ENCODE measurements at places on chromosomes 7 and 10. TPM values are rescaled to one million over a fixed set of nuclear protein-coding genes. Genes with fewer than 3 reads are reported as not detected.

ELFN1 gene
- 1.4 TPM for total RNA-seq

- DNase-seq: peak; percentile 71
Measured at GRCh38 chr10:73887294-73888039, 13.1 kb upstream of the CAMK2G start.

DNA sequence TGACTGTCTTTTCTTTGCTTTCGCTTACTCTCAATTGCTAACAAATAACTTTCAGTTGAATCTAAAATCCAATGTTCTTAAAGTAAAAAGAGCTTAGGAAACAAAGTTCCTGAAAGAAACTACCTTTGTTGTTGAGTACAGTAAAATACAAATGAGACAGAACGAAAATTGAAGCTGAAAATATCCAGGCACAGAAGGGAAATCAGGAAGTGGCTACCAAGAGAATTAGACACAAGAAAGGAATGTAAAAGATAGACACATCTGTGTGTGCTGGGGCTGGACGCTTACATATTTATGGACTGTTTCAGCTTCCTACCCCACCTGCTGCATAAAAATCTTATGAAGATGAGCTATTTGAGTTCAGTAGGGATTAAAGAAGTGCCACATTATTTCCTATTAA lies 161.7 kb upstream of the PLXDC2 start:
- DNase-seq: no peak

OPTN gene
- 53.4 TPM for total RNA-seq

GRCh38 chr10:9331583-9332008 lies 1277.1 kb downstream of the GATA3 start:
- no peak for DNase-seq

GRCh38 chr7:138980563-138981291 lies 462 bp downstream of the KIAA1549 start:
- peak; percentile 50 for DNase-seq

DNA sequence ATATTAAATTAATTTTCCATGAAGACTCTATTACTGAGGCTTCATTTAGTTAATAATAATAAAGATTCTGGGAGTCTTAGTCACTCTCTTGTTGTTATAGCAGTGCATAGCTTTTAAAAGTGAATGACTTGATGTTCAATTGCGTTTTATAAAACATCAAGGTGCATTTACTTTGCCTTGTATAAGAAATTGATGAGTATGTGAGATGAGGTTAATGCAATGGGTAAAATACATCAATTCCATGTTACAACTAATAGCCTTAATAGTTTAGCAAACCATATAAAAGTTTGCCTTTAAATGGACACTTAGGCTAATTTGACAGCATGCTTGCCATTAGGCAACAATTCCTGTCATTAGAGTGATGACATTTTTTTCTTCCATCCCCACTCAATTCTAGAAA lies 173.6 kb upstream of the TEX47 start:
- no peak for DNase-seq
